ENCODE measurements at places on chromosomes 6 and 20.

DNA sequence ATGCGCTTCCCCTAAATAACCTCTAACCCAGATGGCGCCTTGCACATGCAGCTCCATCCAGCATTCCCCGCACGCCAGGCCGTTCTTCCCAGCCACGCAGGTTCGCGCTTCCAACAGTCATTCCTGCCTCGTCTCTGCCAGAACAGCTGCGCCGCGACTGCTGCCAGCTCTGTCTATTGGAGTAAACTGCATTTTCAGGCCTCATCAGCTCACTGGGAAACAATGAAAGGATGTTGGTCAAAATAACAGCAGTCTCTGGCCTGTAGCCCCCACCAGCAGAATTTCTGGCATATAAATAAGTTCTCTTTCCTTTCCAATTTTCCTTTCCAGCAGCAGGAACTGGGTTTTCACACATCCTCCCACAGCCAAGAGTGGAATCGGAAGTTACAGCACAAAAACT is 14.6 kb downstream of the NRSN1 start:
- DNase-seq: no peak

DNA sequence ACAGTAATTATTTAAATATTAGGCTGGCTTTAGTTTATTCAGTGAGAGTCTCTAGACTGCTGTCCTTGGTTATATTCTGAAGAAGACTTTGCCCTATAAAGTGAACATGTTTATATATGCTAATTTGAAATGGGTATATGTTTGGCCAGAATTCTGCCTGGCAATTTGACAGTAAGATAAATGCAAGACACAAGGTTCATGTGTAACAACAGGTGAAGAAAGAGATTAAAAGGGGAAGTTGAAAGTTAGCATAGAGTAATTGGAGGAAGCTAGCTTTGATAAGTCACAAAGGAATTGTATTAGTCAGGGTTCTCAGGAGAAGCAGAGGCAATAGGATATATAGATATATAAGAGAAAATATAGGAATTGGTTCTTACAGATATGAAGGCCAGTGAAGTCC is 191.4 kb downstream of the CENPW start:
- no peak for DNase-seq

GRCh38 chr6:43600595-43600994 is 24.6 kb downstream of the POLH start:
- DNase-seq: no peak

DNA sequence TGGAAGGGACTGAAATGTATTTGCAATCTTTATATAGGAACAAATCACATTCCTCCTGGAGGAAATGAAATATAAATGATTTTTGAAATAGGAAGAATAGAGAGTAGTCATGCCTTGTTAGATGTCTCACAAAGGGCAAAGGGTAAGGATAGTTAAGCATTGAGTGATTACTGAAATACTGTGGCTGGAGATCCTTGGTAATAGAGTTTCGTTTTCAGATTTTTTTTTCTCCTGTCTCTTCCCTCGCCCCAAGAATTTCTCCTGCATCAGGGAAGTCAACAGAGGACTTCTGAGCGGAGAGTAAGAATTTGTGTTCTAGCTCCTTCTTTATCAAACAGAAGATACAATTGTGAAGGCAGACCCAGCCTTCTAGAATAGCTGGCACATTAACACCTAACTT is 79.4 kb downstream of the PLCB4 start:
- DNase-seq: no peak

GRCh38 chr6:141551318-141551717 is 581.4 kb upstream of the GJE1 start:
- no peak for DNase-seq

DNA sequence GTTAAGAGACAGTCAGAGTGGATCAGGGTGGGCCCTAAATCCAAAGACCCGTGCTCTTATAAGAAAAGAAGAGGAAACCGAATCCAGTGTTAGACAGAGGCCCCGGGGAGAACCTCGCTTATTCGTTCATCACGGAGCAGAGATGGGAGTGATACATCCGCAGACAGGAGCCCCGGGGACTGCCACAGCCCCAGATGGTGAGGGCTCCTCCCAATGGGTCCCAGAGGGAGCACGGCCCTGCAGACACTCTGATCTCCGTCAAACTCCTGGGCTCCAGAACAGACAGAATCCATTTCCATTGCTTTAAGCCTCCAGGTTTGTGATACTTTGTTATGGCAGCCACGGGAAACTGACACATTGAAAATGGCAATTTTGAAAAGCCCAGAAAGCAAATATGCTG is 47.0 kb downstream of the CDH4 start:
- no peak for DNase-seq

- no peak for DNase-seq
Measured at GRCh38 chr6:610882-611281, 46.0 kb downstream of the HUS1B start.

DNA sequence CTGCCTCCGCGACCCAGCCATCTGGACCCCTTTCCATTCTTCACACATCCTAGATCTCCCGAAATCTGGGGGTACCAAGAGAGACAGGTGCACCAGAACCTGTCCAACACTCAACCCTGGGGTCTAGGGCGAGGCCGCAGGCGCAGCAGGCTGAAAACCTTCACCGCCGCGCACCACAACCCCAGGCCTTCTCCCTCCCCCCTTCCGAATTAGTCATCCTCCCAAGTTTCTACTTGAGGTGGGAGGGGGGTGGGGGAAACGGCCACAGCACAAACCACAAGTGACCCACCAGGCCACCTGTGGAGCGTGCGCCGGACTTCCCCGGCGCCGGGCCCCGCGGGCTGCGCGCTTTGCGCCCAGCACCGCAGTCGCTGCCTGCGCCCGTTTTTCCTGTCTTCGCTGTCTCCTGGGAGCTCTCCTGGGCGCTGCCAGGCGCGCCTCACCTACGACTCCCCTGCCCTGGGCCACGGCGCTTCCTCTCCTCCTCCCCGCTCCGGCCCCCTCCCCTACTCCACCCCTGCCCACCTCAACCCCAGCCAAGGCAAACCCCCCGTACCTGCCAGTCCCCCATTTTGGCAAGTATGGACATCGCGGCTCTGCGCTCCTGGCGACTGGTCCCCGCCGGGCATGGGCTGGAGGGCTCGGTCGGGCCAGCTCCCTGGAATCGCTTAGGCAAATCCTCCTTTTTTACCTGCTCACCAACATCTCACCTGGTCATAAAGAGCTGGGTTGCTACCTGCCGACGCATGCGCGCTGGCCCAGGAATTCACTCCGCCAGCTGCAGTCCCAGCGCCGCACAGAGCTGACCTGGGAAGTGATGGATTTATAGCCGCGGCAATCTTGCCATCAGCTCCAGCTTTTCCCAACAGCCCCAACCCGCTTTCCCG is 4.2 kb upstream of the TFAP2A start:
- peak; percentile 42 for DNase-seq

- peak; percentile 99 for DNase-seq
Measured at GRCh38 chr20:35954200-35954906, at the start of gene SCAND1. Gene SCAND1 (minus strand): TSS chr20:35954502. CDS start chr20:35954284, 218 bp downstream.

- DNase-seq: no peak
Measured at GRCh38 chr6:17985934-17986655, 1.3 kb downstream of the KIF13A start.

- no peak for DNase-seq
Measured at GRCh38 chr6:34630040-34630439, 66.5 kb downstream of the ILRUN start.

- DNase-seq: no peak
Measured at GRCh38 chr6:11428371-11428770, 109.2 kb upstream of the TMEM170B start.

GRCh38 chr6:129340983-129341382 is 369.0 kb downstream of the ARHGAP18 start:
- no peak for DNase-seq

DNA sequence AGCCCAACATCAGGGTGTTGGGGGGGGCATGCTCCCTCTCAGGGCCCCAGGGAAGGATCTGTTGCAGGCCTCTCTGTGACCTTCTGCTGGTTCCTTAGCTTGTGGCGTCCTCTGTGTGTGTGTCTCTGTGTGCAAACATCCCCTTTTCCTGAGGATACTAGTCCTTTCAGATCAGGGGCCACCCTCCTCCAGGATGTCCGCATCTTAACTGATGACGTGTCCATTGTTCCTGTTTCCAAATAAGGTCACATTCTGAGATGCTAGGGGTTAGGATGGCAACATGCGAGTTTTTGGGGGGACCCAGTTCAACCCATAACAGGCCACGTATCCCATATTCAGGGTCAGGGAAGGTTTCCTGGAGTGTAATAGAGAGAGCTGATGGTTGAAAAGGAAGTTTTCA is 40.9 kb downstream of the GMPR start:
- no peak for DNase-seq

- no peak for DNase-seq
Measured at GRCh38 chr6:14375930-14376329, 258.4 kb downstream of the CD83 start.

DNA sequence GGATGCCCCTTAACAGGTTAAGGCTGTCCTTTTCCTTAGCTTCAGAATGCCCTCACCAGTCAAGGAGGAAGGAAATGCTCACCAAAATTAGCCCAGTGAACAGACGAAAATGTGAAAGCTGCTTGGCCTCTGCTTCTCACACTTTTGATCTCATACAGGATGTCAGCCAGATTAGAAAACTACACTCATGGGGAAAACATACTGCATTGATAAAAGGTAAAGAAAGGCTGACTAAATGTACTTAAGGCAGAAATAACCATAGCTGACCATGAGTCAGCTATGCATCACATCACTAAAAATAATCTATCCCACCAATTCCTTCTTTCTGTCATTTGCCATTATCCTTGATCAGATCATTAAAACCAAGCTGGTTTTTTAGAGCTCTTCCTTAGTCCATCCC is 198.4 kb upstream of the TENT5A start:
- DNase-seq: no peak

DNA sequence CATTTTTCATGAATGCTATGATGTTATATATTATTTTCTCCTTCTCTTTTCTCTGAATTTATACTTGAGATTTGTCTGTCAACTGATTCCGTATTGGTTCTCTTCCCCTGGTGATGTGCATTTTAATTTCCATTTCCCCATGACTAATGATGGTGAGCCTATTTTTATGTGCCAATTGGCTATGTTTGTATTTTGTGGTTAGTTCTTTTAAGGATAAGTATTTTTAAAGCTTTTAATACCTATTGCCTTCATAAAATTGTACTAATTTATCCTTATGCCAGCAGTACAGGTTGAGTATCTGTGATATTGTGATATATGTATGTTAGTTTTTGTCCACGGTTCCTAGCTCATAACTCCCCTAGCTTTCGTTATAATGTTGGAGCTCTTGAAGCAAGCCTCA is 2.8 kb downstream of the POLH start:
- DNase-seq: no peak

- no peak for DNase-seq
Measured at GRCh38 chr6:72040111-72040510, 153.8 kb downstream of the RIMS1 start.

DNA sequence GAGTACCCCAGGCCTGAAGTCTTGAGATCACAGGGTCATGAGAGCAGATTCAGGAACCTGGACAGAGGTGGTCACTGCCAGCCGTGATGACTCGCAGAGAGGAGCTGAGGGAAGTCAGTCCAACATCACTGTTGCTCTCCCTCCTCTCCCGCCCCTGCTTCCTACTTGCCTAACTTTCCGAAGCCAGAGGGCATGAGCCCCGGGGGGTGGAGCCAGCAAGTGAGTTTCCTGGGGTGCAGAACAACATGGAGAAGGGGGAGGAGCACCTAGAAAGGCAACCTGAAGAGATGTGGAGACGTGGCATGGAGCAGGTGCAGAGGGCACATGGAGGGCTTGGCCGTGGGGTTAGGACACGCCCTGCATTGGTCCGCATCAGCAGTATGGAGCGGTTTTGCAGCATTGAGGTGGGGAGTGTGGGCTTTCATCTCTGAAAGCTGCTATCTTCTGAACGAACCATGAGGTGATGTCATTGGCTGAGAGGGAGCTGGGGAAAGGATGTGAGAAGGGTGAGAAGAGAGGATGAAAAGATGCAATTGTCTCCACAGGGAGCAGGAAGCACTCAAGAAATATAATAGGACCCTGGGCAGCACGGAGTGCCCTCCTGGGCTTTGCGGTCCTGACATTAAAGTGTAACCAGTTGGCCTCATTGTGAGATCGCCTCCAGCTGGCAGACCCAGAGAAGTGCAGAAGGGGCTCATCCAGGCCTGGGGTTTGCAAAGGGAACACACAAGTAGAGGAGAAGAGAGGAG is 25.0 kb downstream of the GDAP1L1 start:
- DNase-seq: peak; percentile 7

DNA sequence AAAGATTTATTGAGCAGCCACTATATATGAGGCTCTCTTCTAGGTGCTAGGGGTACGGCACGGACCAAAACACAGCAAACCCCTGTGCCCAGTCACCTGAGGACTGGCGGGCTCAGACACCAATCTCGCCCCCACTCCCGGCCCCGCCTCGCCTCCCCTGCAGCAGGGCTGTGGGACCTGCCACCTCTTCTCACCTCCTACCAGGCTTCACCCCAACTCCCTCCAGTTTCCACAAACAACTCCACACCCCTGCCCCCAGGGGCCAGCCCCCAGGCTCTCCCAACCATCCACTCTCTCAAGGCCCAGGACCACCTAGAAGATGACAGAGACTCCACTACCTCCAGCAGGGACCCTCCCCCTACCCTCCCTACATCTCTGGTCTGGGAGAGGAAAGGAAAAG is 6.5 kb downstream of the TFEB start:
- DNase-seq: no peak

- DNase-seq: no peak
Measured at GRCh38 chr20:34049897-34050695, 56.4 kb downstream of the RALY start.

- no peak for DNase-seq
Measured at GRCh38 chr6:94389218-94389617, 969.9 kb upstream of the EPHA7 start.

GRCh38 chr6:13673825-13674444 is 37.7 kb downstream of the RANBP9 start:
- no peak for DNase-seq

GRCh38 chr20:24984961-24985640 is 7.5 kb downstream of the APMAP start:
- no peak for DNase-seq

DNA sequence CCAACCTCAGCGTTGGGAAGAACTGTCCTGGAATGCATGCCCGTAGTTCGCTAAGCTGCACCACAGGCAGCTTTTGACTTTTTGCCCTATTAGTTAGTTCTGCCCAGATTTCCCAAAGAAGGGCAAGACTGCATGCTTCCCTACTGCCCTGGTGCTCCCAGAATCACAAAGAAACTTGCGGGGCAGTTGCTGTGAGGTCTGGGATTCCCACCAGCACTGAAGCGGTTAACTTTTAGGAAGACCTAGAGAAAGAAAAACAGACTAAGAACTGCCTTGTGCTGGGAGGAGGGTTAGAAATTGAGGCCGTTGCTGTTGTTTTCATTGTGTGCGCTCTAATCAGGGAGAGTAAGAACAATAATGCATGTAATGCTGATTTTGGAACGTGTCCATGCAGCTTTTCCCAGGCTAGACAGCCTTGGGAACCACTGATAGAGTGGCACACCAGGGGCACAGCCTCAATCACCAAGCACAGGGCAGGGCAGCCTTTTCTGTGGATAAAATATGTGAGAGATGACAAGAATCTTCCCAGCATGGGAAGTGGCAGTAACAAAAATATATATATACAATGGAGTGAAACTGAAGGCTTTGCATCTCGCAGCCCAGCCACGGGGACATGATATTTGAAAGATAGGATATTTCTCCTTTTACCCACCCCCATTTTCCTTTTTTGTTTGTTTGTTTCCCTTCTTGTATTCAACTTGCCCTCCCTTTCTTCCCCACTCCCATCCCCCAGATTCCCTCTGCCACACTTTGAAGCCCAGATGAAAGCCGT is 137.7 kb upstream of the HEY2 start:
- peak; percentile 57 for DNase-seq

Data from retina (tissue), 1 donor.